ENCODE measurements at places on chromosomes 3 and 15. TPM values are rescaled to one million over a fixed set of nuclear protein-coding genes. Genes with fewer than 3 reads are reported as not detected.

The PTH1R gene
- 1.2 TPM for total RNA-seq

The KNSTRN gene
- 121 TPM for total RNA-seq

The C2CD4B gene
- not detected for total RNA-seq

The CHRM5 gene
- total RNA-seq, result 0.06 TPM

The DZIP1L gene
- total RNA-seq, result 18.9 TPM

The CHRNA7 gene
- 0.63 TPM for total RNA-seq

The KBTBD8 gene
- 1.2 TPM for total RNA-seq

The ZNF197 gene
- 15.6 TPM for total RNA-seq

The FBXO22 gene
- total RNA-seq, result 40.3 TPM

The COL8A1 gene
- total RNA-seq, result 102 TPM

The ACAD11 gene
- 13.1 TPM for total RNA-seq

The CRYBG3 gene
- total RNA-seq, result 18.8 TPM

The SAMMSON gene
- not detected for total RNA-seq

The DLEC1 gene
- 0.13 TPM for total RNA-seq

The TEX55 gene
- not detected for total RNA-seq

The SNX22 gene
- not detected for total RNA-seq

The GPR149 gene
- total RNA-seq, result not detected

The GOLGA8G gene
- under 0.01 TPM for total RNA-seq

The KLHL40 gene
- not detected for total RNA-seq

The FEZF2 gene
- total RNA-seq, result not detected

The ITGA11 gene
- 22.0 TPM for total RNA-seq

The NIT2 gene
- 23.5 TPM for total RNA-seq

The MCTP2 gene
- 0.13 TPM for total RNA-seq

The ZNF80 gene
- 0.06 TPM for total RNA-seq

The SIAH2 gene
- 21.0 TPM for total RNA-seq

The C3orf70 gene
- total RNA-seq, result 0.06 TPM

The PBRM1 gene
- 58.0 TPM for total RNA-seq

The GAP43 gene
- total RNA-seq, result 0.45 TPM

The FBXW12 gene
- not detected for total RNA-seq

The CA12 gene
- total RNA-seq, result 5.2 TPM

The SEMA6D gene
- total RNA-seq, result not detected

The PROS1 gene
- 75.9 TPM for total RNA-seq

The CNTN3 gene
- not detected for total RNA-seq

The EXOG gene
- 21.4 TPM for total RNA-seq

Measured in LHCN-M2 (cell line).